ENCODE measurements at places on chromosomes 7 and 10. TPM values are rescaled to one million over a fixed set of nuclear protein-coding genes. Genes with fewer than 3 reads are reported as not detected.

Gene SLC18A3
- not detected for total RNA-seq

Gene XRCC2
- total RNA-seq: 0.36 TPM

Gene MOGAT3
- not detected for total RNA-seq

Gene PALD1
- total RNA-seq: 9.2 TPM

Gene TUBB8
- not detected for total RNA-seq

Gene KAZALD1
- total RNA-seq: 7.4 TPM

Gene HMX3
- not detected for total RNA-seq

Gene KCNMA1
- 8.0 TPM for total RNA-seq

Measured in heart left ventricle (tissue), 16 donors.